Stimulated activated naive CD8-positive, alpha-beta T cell treated with anti-CD3 and anti-CD28 coated beads, Interleukin-15, amount 100 ng/mL, for 72 hours (primary cell): ENCODE measurements at places on chromosomes 12 and 14.

DNA sequence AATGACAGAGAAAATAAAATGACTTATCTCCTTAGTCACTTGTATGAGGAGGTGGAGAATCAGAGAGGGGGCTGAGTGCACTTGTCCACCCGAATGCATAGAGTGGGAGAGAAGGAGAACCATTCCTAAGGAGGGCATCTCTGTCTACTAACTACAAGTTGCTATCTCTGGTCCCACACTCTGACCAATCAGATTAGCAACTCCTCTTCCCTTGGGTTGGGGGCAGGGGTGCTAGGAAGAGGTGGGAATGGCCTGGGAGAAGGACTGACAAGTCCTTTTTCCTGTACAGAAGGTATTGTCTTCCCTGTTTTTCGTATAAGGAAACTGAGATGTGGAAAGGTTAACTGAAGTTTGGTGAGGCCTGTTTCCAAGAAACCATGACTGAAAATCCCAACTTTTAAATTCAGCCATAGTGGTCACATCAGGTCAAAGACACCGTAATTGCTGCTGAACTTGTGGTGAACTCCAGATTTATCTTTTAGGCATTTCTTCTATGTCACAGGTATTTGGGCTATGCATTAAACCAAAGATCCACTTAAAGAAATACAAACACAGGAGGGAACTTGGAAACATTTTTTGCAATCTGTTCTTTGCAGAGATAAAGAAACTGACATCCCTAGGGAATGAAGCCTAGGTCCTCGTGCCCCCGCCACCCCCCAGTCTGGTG, 207.8 kb downstream of the CRADD start:
- no peak for DNase-seq

DNA sequence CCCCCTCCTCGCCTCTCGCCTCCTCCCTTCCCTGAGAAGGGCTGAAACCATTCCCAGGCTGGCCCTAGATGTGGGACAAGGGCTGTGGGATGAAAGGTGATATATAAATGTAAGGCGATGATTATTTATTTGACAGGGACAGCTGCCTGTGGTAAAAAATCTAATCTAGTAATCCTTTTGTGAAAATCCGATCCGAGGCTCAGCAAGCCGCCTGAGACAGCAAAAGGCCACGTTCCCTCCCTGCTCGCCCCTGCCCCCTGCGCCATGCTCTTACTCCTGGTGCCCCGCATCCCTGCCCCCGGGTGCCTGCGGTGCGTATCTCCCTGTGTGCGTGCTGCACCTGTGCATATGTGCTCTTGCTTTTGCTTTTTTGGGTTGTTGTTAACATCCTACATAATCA, 65.2 kb downstream of the TSPAN9 start:
- DNase-seq: no peak

DNA sequence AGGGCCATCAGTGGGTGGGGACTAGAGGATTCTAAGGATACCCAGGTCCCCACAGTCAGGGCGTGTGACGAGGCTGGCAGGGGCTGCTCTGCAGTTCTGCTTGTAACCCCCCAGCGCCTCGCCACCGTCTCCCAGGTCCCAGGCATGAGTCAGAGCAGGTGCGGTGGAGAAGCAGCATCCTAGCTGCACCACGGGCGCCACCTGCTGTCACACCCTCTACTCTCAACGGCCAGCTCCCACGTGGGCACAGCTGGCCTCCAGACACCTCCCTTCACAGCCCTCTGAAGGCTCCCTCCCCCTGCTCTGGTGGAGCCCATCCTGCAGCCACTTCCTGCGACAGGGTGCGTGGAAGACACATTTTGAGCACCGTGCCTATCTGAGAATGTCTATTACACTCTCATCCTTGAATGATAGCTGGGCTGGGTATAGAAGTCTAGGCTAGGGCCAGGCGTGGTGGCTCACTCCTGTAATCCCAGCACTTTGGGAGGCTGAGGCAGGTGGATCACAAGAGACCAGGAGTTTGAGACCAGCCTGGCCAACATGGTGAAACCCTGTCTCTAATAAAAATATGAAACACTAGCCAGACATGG, 6.9 kb upstream of the NUDT14 start:
- DNase-seq: no peak

DNA sequence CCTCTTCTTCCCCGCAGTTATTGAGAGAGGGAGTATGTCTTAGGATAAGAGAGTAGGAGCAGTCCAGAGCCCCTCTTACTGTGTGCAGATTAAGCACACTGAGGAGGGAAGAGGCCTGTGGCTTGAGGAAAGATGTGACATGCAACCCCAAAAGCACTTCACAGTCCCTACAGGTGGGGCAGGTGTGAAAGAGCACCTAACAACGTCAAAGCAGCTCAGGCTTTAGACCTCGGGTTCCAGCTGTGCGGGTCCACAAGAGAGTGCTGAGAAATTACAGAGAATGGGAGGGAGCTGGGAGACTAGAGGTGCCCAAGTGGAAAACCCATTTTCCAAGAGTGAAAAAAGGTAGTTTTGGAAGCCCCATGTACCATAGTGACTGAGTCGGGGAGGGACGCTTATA, 127.6 kb downstream of the SLC25A47 start:
- no peak for DNase-seq

DNA sequence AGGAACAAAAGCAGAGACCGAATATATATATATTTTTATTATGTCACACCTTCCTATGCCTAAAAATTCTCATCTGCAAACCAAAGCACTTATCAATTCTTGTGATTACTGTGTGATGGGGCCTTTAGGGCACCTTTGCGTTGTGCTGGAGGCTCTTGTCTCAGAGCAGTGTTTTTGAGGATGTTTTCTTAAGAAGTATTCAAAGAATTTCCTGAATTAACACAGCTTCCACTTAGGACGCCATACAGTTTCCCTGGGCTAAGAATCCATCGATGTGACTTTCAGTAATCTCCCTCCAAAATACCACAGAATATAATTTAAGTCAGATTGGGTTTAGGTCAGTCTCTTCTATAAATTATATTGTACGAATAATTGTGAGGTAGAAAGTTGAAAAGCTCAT, 22.0 kb upstream of the HIF1A start:
- no peak for DNase-seq

DNA sequence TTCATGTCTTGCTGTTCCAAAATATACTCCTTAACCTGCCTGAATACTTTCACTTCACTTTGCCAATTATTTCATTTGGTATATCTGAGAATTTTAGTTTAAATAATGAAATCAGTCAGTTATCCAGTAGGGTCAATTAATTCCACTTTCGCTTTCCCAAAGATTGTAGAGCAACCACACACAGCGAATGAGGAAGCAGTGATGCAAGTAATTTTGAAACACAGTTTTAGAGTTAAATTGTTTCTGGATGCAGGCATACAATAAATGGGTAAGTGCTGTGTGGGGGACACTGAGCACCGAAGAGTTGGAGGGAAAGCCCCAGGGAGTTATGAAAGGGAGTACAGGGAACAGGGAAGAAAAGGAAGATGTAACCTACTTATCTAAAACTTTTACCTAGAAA, 62.8 kb downstream of the TSHR start:
- no peak for DNase-seq

- no peak for DNase-seq
These were observed 174.3 kb upstream of the BCL2L14 start for GRCh38 chr12:11896417-11896929.

DNA sequence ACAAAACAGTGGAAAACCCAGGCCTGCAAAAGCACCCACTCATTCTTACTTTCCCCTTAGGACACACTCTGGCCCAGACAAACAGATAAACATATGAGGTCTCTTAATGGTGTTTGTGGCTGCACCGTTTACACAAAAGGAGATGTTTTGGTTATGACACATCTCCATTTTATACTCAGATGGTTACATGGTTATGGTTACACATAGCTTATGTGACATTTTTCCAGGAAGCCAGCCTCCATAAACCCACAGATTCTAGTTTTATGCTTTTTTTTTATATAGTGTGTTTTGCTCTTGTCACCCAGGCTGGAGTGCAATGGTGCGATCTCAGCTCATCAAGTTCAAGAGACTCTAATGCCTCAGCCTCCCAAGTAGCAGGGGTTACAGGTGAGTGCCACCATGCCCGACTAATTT, 3.5 kb upstream of the KLRD1 start:
- DNase-seq: peak; percentile 81

DNA sequence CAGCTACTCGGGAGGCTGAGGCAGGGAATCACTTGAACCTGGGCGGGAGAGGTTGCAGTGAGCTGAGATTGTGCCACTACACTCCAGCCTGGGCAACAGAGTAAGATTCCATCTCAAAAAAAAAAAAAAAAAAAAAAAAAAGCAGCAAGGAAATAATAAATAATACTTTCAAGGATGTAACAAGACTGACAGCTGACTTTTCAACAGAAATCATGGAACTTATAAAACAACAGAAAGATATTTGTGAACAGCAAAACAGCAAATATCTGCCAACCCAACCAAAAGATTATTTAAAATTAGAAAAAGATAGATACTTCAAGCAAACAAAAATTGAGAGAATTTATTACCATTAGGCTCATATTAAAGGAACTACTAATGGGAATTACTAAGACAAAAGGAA, 115.1 kb downstream of the TSHR start:
- no peak for DNase-seq

GRCh38 chr12:19633194-19633593, 193.9 kb downstream of the AEBP2 start:
- DNase-seq: no peak

DNA sequence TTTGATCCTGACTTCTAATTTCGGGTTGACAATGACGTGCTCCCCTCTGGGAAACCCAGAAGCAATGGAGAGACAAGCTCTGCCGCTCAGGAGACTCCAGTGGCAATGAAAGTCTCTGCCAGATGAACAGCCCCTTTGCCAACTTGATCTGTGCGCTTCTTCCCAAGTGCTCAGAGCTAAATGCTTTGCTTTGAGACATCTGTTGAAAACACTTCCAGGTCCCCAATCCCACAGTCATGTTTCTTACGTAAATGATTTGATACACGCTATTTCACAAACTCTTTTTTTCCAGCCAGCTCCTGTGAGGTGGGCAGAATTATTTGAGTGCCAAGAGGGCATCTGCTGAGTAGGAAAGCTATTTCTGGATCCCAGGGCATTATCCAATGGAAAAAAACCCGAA, 147.6 kb downstream of the RIMBP2 start:
- no peak for DNase-seq

- DNase-seq: no peak
These were observed 86.9 kb downstream of the ATP23 start for GRCh38 chr12:58028294-58028693.

DNA sequence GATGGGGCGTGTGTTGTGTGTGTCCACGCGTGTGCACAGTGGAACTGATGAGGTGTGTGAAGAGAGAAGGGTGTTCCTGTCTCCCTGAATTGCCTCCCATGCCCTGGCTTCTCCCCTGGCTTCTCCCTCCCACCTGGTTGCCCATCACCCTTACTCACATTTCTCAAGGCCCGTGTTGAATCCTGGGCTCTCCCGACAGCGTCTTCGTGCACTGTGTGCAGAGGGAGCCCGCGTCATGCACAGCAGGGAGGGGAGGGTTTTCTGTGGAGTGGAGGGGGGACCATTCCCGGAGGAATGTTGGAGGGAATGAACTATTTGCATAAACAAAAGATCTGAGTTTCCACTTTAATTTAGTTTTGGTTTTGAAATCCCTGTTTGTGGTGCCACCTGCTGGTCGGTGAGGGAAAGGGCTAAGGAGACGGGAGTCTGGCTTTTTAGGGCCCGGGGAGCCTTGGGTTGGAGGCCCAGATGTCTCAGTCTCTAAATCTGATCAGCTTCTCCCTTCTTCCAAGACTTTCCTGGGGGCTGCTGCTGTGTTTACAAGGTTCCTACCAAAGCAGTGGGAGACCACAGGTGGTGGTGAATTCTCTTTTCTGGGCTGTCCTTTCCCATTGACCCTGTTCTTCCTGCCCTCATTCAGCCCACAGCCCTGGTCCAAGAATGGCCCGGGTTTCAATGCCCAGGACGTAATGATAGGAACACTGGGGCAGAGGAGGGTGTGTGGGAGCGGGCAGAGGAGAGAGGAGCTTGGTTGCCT, at the start of gene C1R:
Gene C1R (minus strand): TSS at position 217 of the 757 bp plus-strand sequence. CDS start 57 bp downstream, at position 160.
- DNase-seq: peak; percentile 65

- DNase-seq: no peak
These were observed 41.0 kb downstream of the BDKRB1 start for GRCh38 chr14:96297000-96297399.

DNA sequence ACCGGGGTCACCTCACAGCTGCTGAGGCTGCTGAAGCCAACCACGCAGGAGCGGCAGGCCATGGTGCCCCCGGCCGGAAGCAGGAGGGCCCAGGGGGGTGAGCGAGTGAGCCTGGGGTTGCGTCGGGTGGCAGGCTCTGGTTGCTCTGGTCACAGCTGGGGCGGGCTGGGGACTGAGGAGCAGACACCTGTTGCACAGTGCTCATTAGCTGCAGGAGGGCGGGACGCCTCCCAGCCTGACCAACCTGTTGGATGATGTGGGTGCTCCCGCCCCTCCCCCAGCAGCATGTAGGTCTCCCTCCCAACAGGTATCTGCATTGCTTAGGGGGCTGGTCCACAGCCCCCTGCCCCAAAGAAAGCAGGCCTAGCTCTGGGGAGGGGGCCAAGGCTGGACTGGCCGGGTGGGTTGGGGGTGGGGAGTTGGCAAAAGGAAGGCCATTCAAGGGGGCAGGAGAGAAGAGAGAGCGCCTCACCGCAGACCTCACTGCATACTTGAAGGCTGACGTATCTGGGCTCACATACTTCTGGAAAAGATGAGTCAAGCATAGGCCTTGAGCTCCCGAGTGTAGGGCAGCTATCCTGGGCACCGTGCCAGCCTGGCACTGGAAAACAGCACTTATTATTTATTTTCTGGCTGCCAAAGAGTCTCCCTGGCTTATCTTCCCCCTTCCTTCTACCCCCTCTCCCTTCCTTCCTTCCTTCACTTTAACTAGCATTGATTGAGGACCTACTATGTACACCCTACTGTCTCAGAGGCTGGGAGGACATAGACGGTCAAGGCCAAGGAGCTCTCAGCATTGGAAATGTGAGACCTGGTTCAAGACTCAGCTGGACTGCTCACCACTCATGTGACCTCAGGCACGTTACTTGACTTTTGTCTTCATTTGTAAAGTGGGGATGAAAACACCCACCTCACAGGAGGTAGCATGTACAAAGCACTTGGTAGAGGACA, at the start of gene KRT80:
Gene KRT80 (minus strand): TSS at position 174 of the 951 bp plus-strand sequence. CDS start 112 bp downstream, at position 62.
- no peak for DNase-seq

DNA sequence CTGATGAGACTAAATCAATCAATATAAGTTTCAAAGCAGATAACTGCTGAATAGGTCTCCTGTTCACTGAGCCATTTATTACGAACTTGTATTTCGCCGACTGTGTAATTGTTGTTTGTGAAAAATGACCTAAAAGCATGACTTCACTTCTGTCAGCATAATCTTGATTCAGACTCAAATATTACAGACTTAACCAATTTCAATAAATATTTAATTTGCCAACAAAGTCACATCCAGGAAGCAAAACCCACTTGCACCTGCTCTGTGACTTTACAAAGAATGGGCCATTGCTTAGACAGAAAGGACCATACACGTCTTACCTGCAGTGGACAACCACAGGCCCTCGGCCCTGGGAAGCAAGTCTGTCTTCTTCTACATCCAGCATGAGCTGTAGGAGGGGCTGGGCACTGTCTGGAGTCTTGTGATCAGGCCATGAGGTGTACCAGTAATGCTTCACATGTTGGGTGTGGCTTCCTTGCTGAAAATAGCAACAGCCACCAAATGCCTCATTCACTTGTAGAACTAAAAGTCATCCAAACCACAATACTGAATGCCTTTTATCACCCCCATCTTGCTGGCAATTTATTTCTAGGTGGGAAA, 23.5 kb upstream of the PTPRB start:
- DNase-seq: no peak

GRCh38 chr12:62625228-62625627, 158.6 kb downstream of the MON2 start:
- no peak for DNase-seq
